ENCODE measurements at places on chromosomes 3 and 15. TPM values are rescaled to one million over a fixed set of nuclear protein-coding genes. Genes with fewer than 3 reads are reported as not detected.

DNA sequence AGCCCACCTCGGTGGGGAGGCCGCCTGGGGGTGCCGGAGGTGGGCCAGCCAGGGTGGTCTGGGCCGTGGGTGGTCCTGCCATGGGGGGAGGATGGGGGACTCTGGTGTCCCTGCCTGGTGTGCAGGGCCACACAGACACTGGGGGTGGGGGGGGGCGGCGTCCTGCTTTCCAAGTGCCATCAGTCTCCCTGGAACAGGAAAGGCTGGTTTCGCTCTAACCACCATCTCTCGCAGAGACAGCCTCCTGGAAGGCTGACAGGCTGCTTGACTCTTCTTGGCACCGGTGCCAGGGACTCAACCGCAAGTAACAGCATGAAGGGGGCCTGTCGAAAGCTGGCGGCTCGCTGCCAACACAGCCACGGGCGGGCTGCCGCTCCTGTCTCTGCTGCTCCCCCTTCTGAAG, 40.3 kb downstream of the RGMA start:
- H3K36me3 ChIP-seq: no peaks in the 10 kb centered on the region
- DNase-seq: no peak
- H3K27ac ChIP-seq: no peak overlapping the region
- no peaks in the 10 kb centered on the region for H3K27me3 ChIP-seq
- H3K4me3 ChIP-seq: no peak overlapping the region

DNA sequence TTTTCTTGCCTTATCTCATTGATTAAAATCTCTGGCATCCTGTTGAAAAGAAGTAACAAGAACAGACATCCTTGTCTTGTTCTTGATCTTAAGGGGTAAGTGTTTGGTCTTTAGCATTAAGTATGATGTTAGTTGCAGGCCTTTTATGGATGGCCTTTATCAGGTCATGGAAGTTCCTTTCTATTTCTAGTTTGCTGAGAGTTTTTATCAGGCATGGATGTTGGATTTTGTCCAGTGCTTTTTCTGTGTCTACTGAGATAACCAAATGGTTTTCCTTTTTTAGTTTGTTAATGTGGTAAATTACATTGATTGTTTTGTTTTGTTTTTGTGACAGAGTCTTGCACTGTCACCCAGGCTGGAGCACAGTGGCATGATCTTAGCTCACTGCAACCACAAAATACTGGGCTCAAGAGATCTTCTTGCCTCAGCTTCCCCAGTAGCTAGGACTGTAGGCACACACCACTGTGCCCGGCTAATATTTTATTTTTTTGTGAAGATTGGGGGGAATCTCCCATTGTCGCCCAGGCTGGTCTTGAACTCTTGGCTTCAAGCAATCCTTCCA, 26.3 kb downstream of the MRAS start:
- no peak overlapping the region for H3K4me3 ChIP-seq
- no peak for DNase-seq
- H3K27ac ChIP-seq: no peak overlapping the region
- H3K4me1 ChIP-seq: no peaks in the 10 kb centered on the region
- no peaks in the 10 kb centered on the region for H3K36me3 ChIP-seq

DNA sequence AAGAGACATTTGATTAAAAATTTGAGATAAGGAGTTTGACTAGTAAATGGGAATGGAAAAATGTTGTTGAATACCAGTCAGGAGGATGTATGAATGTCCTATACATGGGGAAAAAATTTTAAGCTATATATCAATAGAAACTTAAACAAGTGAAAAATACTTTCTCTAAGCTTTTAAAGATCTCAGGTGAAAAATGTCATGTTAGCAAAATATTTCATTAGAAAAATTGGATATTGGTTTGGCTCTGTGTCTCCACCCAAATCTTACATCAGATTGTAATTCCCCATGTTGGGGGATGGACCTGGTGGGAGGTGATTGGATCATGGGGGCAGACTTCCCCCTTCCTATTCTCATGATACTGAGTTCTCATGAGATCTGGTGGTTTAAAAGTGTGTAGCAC, 279.6 kb upstream of the CADM2 start:
- no peaks in the 10 kb centered on the region for H3K27me3 ChIP-seq
- H3K36me3 ChIP-seq: no peaks in the 10 kb centered on the region
- no peak for DNase-seq
- no peak overlapping the region for H3K27ac ChIP-seq
- no peak overlapping the region for H3K4me3 ChIP-seq
- H3K4me1 ChIP-seq: no peaks in the 10 kb centered on the region

The CD200 gene
- total RNA-seq: 6.9 TPM
